Stimulated activated CD8-positive, alpha-beta memory T cell treated with anti-CD3 and anti-CD28 coated beads, Interleukin-2, amount 100 ng/mL, for 1 hour (primary cell): ENCODE measurements at places on chromosomes 11 and 22.

- no peak for DNase-seq
These were observed 16.8 kb upstream of the RGL4 start for GRCh38 chr22:23673826-23674690.

DNA sequence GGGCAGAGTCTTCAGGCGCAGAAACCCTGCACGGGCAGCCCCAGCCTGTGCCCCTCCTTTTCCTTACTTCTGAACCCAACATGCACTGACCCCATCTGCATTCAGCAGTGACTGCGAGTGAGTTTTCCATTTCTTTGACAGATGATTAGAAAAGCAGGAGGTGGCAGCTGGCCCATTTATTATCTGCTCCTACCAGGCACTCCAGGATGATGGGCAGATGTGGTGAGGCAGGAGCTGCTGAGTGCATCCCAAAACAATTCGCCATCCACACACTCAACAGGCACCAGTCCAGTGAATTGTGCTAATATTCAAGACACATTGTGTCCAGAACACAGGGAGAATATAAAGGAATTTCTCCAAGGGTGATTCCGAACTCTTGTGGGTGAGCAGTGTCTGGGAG lies 208.5 kb downstream of the TENM4 start:
- no peak for DNase-seq

DNA sequence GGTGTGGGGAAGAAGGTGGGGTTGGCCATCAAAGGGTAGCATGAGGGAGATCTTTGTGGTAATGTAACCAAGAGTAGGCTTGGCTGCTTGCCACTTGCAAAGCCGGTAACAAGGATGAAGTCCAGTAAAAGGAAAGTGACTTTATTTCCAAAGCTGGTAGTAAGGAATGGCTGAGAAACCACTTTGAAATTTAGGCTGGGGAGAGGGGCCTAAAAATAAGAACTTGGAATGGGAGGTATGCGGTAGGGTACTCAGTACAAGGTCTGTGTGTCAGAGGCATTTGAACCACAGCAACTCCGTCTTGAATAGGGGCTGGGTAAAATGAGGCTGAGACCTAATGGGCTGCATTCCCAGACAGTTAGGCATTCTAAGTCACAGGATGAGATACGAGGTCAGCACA lies 216.0 kb upstream of the ISX start:
- DNase-seq, result no peak

GRCh38 chr11:30635401-30635989 lies 49.3 kb upstream of the MPPED2 start:
- DNase-seq, result no peak

DNA sequence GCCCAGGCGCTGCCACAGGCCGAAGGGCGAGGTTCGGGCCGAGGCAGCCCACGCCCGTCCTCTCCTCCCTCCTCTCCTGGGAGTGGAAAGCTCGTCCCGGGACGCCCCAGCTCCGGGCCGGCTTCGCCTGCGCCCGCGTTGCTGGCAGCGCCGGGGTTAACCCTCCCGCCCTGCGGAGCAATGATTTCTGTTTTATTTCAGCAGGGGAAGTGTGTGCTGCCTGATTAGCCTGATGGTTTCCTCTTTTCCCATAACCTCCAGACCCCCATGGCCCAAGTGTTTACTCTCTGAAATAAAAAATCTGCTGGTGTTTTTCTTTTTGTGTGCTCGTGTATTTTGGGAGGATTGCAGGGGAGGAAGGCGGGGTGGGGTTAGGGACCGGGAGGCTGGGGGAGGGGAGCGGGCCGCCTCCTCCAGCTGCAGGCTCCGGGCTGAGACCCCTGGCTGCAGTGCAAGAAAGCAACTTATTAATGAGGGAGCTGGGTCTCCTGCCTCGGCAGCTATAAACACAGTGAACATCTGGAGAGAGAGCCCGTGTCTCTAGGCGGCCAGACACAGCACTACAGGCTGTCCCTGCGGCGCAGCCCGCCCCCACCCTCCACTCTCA lies 38.6 kb downstream of the ETS1 start:
- DNase-seq, result no peak

DNA sequence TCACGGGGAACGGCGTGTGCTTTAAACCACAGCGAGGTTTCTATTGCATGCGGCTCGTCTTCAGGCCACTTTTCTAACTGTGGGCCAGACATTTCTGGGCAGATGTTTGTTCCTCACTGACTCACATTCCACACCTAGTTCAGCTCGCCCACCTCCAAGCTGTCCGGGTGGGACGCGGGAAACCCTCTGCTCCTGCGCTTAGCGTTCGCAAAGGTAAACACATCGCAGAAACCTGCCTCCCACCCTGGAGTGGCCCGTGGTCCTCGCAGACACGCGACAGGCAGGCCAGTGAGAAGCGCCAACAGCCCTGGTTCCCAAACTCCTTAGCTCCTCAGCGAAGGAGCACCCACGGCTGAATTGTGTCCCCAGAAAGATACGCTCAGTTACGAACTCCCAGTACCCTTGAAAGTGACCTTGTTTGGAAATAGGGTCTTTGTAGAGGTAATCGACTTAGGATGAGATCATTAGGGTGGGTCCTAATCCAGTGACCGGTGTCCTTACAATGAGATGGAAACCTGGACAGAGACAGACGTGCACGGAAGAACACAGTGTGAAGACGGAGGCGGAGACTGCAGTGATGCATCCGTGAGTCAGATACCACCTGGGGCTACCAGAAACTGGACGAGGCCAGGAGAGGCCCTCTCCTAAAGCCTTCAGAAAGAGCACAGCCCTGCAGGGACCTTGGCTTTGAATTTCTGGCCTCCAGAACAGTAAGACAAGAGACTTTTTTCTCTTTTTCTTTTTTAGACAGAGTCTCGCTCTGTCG lies 82.7 kb downstream of the CELSR1 start:
- DNase-seq, result no peak

- DNase-seq, result no peak
These were observed 4.3 kb upstream of the BUD13 start for GRCh38 chr11:116777056-116777455.

- DNase-seq, result no peak
These were observed 21.2 kb downstream of the SUN2 start for GRCh38 chr22:38734421-38735100.

DNA sequence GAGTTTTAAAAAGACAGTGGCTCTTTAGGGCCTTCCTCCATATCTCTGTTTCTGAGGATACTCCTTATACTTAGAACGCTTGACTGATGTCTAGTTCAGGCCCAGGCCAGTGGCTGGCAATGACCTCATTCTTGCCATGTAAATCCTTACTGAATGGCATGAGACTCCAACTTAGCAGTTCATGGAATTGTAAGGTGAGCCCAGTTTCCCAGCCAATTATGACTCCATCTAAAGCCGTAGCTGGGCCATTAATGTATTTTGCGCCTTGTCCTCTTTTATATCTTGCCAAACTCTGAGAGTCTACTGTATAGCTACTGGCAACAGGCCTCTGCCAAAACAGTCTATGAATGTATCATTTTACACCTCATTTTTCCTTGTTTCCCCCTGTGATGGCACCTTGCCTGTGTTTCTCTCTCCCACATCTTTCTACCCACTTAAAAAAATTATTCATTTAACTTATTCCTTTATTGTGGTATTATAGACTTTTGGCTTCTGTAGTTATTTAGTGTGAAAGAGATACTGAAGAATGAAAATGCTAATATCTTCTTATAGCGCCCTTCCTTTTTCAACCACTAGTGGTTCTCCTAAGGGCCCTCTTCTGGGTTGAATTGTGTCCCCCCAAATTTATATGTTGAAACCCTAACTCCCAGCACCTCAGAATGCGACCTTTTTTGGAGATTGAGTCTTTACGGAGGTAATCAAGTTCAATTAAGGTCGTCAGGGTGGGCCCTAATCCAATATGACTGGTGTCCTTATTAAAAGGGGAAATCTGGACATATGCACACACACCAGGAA lies 67.4 kb downstream of the ZNRF3 start:
- no peak for DNase-seq

GRCh38 chr11:11993839-11994238 lies 14.6 kb downstream of the DKK3 start:
- DNase-seq, result no peak

DNA sequence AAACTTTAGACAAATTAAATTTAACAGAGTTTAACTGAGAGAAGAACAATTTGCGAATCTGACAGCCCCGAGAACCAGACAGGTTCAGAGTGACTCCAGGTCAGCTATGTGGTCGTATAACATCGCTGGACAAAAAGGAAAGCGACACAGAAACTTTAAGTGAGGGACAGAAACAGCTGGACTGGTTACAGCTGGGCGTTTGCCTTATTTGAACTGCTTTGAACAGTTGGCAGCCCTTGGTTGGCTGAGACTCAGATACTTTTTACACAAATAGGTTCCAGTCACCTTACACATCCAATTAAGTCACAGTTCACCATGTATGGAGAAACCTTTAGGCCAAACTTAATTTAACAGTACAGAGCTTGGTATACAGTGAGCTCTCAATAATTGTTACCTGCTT lies 436.9 kb downstream of the GUCY1A2 start:
- DNase-seq, result no peak

GRCh38 chr22:34913826-34914225 lies 152.1 kb upstream of the ISX start:
- DNase-seq, result no peak

- DNase-seq, result no peak
These were observed 5.5 kb downstream of the SF3A1 start for GRCh38 chr22:30351226-30351625.

GRCh38 chr11:68821670-68822069 lies 20.0 kb downstream of the CPT1A start:
- DNase-seq, result no peak

- no peak for DNase-seq
These were observed 21.8 kb downstream of the NUCB2 start for GRCh38 chr11:17298302-17298701.

DNA sequence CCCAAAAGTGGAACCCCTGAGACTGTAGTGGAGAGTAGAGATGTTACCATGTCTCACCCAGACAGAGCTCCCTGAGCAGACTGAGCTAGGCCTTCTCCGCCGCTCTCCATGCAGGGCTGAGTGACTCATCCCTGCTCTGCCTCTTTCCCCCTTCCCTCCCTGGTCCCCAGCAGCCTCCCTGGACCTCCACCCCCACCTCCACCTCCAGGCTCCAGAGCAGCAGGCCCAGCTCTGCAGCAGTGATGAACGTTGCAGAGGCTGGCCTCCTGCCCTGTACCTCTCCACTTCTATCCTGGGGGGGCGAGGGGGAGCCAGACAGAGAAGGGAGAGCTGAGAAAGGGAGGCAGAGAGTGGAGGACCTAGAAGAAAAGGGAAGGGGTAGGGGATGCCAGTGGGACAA lies 19.3 kb upstream of the ARAP1 start:
- DNase-seq, result no peak

DNA sequence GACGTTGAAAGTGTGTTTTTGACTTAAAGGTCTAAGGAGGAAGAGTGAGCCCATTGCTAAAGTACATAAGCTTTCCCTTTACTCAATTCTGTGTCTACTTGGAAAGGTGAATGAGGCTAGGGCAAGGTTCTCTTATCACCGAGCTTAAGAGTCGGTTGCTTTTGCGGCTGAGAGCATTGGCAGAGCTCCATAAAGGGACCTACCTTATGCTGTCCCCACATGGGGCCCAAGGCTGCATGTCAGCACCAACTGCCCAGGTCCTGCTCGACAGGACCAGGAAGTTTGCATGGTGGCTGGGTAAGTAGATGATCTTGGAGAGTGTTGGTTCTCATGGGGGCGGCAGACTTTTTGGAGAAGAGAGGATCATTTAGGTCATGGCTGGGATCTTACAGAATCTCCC lies 91.2 kb downstream of the ZBTB16 start:
- no peak for DNase-seq

DNA sequence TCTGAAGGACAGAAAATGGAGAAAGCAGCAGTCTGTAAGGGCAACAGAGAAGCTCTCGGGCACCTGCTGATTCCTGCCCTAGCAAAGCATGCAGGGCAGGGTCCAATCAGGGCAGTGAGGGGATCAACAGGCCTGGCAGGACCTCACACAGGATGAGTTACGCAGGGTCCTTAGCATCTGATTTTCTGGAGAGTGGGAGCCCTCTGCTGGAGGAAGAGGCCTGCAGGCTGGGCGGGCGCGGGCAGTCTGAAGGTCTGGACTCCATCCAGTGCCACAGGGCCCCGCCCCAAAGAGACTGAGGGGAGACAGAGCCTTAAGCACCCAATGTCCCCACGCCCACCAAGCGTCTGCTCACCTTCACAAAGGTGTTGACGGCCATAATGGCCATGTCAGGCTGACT lies 28.9 kb downstream of the AP1B1 start:
- no peak for DNase-seq

GRCh38 chr11:99513368-99513767 lies 492.6 kb downstream of the CNTN5 start:
- no peak for DNase-seq

GRCh38 chr11:101127197-101127698 lies 2.4 kb downstream of the PGR start:
- DNase-seq, result no peak
